ENCODE measurements at places on chromosomes 7 and 10.

DNA sequence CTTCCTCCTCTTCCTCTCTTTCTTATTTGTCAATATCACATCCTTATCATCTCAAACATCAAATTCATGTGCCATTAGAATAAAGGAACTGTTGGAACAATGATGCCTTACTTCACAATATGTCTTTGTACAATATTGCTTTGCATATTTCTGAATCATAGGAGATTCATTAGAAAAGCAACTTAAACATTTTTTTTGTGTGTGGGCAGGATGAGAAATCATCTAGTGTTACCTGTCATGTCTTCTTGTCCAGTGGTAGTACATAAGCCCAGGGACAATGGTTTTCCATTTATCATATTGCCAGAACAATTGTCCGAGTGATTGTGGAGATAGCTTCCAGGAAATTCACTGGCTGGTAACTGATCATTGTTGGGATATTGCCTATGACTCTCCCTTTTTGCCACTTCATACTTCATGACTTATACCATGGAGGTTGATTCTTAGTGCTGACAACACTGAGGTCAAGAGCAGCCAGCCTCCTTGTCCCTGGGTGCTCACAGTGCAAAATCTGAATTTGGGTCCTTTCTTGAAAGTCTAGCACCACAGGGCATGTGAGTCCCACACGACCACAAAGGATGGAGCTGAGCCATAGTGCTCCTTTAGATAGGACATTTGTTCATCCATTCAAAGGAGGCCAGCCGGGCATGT lies 215.0 kb downstream of the MDFIC start:
- DNase-seq: no peak

DNA sequence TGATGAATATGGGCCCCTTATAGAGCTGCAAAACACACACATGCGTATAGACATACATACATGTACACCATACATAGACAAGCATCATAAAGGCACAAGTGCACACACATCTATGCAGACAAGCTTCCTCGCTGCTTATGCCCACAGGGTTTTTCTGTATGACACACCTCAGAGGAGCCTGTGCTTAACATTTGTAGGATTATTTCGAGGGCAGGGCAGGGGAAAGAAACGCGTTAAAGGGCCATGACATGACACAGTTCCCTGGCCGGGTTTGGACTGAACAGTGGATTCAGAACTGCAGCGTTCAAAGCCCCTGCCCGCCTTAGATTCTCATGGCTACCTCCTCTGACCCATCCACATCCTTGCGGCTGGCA lies 44.8 kb downstream of the CHST3 start:
- DNase-seq: no peak

DNA sequence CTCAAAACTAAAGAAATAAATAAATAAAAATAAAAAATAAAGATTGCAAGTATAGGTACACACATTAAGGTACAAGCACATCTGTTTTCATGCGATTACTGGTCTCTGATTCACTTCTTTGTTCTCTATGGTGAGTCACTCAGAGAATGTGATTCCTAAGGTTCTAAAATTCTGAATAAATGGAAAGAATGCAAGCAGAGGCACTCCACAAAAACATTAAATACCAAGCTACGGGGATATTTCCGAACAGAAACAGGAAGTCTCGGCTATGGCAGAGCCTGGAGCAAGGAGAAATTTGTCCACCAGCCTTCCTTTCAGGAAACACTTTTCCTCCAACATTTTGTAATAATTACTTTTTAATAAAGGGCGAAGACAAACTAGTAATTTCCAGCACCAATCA lies 1.4 kb downstream of the VOPP1 start:
- no peak for DNase-seq

DNA sequence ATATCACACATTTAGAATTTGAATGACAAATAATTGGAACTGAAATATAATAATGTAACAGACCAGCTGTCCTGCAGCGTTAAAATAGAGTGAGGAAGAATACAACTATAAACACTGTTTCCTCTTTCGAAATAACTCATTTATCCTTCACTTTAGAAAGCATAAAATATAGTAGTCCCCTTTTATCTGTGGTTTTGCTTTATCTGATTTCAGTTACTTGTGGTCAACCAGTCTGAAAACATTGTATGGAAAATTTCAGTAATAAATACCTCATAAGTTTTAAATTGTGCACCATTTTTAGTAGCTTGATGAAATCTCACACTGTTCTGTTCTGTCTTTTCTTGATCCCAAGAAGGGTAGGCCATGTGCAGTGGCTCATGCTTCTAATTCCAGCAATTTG lies 31.7 kb downstream of the POLR1F start:
- DNase-seq: no peak

GRCh38 chr7:159006610-159007130 lies 138.0 kb downstream of the VIPR2 start:
- DNase-seq: no peak

- DNase-seq: no peak
Observed at GRCh38 chr7:34016876-34017275, 111.5 kb downstream of the BMPER start.

GRCh38 chr10:58587676-58588075 lies 75.0 kb downstream of the BICC1 start:
- no peak for DNase-seq

DNA sequence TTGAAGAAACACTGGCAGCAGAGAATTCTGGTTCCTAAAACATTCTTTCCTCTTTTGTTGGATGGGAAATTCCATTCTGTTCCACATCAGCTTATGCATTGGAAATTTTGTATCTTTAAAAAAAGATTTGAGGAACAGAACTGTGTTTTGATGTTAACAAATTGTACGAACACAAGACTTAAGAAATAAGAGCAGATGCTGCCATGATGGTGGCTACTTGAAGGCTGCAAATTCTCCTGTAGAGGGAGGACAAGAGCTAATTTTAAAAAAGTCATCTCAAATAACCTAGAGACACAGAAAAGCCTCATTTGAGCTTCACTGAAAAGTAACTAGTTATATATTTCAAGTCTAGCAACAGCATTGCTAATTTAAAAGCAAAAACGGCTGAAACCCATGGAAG lies 29.8 kb downstream of the NDUFB2 start:
- DNase-seq: no peak

DNA sequence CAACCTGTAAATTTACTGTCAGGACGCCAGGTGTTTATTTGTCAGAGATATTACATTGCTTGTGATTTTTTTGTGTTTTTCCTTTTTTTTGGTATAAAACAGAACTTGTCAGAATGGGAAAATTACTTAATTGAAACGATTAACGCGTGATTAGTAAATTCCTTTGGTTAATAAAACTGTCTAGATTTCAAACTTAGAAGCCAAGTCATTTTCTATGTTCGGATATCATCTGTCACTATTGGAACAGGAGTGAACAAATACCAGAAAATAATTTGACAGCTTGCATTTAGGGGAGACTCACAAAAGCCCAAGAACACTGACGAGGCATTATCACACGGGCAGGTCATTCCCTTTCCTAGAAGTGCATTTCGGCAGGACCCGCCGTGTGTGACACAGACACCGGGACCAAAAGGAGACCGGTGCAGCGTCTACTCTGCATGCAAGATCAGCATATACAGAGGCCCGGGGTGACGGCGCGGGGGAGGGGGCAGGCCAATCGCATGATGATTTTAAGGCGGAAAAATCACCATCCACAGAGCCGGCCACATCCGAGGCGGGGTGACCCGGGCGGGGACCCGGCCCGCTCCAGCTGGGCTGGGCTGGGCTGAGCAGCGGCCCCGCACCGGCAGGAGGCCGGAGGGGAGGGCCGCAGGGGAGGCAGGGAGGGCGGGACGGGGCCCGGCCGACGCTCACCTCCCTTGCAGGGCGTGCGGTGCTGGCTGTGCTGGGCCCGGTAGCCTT lies 841 bp downstream of the GLUD1 start:
- DNase-seq: peak; percentile 28

DNA sequence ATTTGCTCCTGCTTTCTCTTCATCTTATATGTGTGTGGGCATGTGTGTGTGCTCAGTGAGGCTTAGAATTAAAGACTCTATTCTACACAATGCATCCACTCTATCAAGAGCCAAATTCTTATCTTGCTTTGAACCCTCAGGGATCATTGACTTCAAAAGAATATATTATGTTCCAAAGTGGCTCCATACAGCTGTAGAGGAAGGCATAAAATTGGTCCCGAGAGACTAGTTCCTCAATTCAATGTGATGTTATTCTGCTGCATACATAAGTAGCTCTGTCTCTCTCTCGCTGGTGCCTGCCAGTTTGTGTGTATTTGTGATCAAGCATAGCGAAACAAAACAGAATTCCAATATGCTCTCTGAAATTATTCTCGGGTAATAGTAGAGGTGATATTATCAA lies 997.9 kb upstream of the POT1 start:
- DNase-seq: no peak

DNA sequence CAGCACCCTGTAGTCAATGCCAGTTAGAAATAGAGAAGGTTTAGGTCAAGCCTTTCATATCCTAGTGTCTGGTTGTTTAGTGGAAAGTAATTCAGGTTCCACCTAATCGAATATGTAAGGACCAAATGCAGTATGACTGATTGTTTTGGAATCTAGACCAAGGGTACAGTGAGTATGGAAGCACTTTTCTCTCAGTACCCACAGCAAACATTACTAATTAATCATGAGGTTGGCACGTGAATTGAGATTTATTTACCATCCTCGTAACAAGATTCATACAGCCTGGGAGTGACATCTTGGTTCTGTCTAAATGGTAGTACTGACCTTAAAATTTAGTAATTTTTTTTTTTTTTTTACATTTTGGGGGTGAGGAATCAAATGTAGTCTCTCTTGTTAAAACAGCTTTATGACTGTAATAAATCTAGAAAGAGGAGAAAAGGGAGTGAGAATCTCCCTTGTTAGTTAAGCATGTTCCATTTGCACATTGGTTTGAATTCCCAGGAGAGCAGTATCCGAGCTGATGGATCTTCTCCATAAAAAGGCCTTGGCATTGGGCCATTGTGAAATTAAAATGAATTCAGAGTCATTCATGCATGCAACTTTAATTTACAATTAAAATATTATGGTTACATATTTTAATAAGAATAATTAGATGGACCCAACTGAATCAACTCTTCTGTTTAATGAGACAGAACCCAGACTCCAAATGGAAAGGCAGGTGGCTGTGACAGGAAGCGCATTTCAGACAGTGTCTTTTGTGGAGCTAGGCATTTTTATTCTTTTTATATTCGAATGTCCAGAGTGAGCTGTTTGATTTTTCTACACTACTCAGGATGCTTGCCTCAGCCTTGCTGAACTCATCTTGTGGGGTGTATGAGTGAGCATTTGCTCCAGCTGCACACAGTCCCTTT lies 57.6 kb downstream of the SNX10 start:
- DNase-seq: no peak

DNA sequence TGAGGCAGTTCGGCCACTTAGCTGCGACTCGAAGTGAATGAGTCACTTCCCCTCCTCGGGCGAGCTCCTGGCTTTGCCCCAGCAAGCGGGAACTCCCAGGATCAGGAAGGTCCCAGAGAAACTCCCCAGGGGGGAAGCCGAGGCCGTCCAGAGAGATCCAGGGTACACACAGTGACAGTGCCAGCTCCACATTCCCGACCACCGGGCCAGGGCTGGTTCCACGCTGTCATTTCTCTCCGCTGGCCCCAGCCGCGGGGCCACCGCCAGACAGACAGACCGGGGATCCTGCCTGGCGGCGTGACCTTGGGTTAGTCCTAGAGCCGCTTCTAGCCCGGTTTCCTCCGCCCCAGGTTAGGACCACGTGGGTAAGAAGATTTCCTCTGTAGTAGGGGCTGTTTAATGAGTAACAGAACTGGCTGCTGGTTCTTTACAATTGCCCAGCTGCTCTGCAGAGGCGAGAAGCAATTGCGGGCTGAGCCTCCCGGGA lies 463 bp upstream of the UPP1 start:
- no peak for DNase-seq

DNA sequence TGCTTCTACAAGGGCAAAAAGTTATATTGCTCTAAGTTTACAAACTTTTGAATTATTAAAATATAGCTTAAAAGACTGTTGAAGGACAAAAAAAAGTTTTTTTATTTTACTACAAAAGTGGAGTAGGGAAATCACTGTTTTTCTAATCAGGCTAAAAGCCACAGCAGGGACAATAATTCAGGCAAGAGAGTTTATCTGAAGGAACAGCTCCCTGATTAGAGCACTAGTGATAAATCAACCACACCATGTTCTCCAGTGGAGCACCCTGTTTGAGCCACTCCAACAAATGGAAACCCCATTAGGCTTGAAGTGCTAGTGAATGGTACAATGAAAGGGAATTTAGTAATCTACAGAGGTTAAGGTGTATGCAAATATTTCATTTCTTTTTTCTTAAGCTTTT lies 357.1 kb downstream of the SEMA3D start:
- DNase-seq: no peak

- no peak for DNase-seq
Observed at GRCh38 chr7:105828141-105828540, 48.3 kb downstream of the ATXN7L1 start.

DNA sequence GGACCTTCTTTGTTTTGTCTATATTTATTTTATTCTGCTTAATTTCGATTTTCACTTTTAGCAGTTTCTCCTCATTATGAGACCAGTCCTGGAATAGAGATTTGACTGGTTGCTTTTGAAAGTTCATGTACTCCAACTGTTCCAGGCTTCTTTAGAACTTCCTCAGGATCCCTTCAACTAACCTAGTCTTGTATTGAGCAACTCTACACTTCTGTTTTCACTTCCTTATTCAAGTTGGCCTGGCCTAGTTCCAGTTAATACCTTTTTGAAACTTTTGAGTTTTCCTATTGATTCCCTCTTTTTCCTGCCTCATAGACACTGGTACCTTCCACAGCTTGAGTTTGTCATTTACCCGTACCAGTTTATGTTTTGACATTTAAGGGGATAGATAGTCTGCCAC lies 421.7 kb downstream of the ATRNL1 start:
- no peak for DNase-seq

DNA sequence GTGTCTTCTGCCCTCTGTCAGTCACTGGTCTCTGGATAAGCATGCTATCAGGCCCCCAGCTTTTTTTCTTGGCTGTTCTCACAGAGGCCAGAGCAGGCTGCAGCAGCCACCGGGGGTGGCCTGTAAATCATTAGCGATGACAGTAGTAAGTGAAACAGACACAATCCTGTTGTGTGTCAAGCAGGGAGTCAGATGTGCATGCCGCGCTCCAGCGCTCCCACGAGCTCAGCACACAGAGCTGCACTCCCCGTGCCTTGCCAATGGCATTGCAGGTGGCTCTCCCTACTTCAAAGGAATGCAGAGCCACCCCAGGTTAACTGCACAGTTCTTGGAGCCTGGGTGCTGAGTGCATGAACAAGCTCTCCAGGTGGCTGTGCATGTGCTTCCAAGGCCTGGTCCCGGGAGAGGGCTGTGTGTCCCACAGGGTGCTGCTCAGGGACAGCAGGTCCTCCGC lies 226.1 kb downstream of the GLRX3 start:
- no peak for DNase-seq

GRCh38 chr10:130377986-130378540 lies 241.9 kb downstream of the GLRX3 start:
- no peak for DNase-seq

All from activated CD8-positive, alpha-beta memory T cell treated with anti-CD3 and anti-CD28 coated beads for 4 hours (primary cell).